RKO (cell line): ENCODE measurements at places on chromosomes 2 and 18.

DNA sequence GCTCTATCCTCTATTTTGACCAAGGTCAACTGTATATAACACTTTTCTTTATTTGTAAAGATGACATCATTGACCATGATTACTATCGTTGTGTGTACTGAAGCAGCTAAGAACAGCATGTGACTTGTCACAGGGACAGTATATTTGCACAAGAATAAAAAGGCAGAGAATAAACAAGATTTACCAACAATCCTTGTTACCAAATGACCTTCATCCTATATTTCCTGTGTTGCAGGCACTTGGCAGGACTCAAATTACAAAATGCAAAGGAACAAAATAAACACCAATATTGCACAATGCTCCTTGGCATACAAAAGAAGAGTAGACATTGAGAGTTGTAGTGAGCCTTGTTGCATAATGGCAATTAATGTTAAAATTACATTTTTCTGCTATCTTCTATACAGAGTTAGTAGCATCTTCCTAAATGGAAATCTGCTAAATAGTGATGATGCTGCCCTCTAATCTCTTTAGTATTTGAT is 61.8 kb downstream of the RFTN2 start:
- no peak for DNase-seq

- DNase-seq, result peak; percentile 11
Measured at GRCh38 chr2:26555246-26556133, 77.6 kb upstream of the OTOF start.

DNA sequence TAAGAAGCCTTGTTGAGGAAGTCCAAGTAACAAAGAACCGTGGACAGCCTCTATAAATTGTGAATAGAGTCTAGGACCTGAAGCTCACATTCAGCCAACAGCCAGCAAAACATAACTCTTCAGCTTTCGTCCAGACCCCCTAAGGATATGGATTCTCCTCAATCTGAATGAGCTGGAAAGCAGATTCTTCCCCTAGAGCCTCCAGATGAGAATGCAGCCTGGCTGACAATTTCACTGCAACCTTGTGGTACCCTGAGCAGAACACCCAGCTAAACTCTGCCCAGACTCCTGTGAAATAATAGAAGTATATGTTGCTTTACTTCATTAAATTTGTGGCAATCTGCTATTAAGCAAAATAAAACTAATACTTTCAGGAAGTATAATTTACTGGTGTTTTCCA is 483.5 kb upstream of the SLC8A1 start:
- DNase-seq, result no peak

DNA sequence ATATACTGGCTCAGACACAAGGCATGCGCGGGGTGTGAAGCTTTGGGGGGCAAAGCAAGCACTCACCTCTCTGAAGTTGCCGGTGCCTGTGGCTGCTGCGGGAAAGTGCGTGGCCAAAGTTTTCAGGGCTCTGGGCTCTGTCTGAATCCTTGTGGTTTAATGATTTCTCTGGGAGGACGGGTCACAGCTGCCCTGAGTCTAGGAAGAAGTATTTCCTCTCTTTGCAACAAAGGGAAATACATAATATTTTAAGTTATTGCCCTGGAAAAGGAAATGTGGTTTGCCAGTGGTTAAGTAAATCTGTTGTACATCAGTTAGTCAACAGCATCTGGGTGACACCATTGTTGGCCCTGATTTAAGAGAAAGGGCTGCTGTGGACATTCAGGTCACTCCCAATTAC is 56.7 kb upstream of the ZDBF2 start:
- no peak for DNase-seq

DNA sequence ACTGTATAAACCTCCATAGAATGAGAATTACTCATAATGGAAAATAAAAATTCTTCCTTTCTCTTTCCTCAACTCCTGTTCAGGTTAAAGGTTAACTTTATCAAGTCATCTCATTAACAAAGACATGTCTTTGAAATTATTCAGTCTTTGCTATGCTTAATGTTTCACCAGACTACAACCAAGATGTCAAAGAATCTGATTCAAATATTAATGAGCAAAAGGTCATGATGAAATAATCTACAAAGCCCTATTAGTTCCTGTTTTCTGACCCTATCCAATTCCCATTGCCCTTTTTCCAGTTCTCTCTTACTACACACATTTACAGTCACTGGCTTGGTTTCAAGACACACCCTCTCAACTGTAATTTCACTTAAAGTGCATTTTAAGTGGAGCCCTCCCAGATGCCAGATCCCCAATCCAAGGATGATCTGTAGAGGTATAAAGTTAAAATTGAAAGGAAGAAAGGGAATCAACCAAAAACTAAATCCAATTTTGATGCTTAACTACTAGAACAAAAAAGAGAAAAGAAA is 246.9 kb upstream of the CYP26B1 start:
- no peak for DNase-seq

GRCh38 chr18:4236940-4237663 is 218.0 kb downstream of the DLGAP1 start:
- DNase-seq, result no peak

GRCh38 chr2:238238311-238238765 is 1.5 kb downstream of the HES6 start:
- DNase-seq, result no peak

- DNase-seq, result no peak
Measured at GRCh38 chr2:69948032-69948962, 13.1 kb downstream of the ASPRV1 start.

DNA sequence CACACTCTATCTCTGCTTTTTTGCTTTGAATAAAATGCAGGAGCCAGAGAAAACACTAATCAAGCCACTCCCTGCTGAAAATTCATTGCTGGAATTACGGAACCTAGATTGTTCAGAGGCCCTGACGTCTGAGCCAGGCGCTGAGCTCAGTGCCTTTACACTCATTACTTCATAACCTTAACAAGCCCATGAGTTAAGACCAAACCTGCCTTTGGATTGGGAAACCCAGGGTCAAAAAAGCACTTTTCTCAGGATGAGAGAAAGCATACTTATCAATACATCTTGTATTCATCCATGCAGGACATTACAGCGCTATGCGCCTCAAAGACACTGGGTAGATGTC is 762 bp downstream of the INO80C start:
- peak; percentile 70 for DNase-seq
